ENCODE measurements at places on chromosomes 2 and 18.

DNA sequence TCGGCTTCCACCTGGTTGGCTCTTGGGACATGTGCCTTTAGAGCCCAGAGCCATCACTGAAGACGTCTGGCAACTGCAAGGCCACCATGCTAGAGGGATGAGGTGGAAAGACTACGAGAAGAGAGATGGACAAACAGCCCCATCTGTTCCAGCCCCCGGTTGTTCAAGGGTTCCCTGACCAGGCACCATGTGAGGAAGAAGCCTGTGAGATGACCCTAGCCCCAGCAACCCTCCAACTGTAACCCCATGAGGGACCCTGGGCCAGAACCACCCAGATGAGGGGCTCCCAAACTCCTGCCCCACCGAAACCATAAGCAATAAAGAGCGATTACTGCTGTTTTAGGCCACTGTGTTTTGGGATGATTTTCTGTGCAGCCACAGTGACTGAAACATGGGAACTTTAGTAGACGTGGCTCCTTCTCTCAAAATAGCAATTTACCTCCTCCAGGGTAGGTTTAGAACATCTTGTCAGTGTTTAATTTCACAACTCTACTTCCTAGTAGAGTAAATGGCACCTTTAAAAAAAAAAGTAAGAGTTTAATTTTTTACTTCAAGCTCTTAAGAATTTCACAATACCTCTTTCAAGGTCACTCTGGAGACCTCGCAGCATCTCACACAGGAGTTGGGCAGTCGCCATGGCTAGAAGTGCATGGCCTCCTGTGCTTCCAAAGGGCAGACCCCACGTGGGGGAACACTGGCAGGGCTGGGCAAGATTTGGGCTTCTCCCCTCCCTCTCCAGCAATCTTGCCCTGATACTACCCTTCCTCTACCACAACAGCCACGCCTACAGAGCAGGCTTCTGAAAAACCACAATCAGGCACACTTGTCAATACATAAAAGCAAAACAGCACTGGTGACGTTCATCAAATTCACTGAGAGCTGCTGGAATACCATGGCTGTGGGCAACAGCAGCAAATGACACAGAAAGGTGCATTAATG, 48.8 kb downstream of the TMEM163 start:
- peak; percentile 82 for DNase-seq

DNA sequence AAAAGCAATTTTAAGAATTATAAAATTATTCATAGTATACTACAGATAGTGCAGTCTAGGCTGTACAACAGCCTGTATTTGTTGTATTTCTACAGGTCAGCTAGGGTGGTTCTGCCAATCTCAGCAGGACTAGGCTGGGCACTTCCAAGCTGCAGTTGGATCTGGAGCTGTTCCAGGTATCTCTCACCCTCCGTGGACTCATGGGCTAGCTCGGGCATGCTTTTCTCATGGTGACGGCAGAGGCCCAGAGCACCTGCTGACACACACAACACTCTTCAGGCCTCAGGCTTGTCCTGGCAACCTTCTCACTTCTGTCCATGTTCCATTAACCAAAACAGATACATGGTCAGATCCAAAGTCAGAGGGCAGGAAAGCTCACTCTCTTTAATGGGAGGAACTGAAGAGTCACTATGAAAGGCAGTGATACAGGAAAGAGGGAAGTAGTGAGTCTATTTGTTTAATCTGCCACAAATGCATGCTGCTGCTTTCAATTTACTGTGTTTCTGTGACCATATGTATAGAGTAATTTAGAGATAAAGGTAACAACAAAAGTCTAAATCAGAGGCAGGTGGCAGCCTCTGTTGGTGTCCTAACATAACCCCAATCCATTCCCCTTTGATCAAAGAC, 462.4 kb upstream of the ACVR2A start:
- DNase-seq, result no peak

DNA sequence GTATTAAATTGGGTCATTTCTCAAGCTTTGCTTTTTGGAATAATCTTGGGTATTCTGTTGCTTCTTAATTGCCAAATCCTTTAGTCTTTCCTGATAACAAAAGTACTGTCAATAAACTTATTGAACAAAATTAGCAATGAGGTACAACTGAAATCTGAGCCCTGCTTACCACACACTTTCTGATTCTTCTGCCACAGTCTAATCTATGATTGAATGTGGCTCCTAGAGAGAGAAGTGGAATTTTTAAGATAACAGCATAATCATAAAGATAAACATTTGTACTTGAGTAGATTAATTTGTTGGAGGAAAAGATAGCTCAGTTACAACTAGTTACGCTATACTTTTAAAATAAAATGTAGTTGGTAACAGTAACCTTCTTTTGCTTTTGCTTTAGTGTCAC, 354.8 kb downstream of the CELF4 start:
- DNase-seq, result no peak

DNA sequence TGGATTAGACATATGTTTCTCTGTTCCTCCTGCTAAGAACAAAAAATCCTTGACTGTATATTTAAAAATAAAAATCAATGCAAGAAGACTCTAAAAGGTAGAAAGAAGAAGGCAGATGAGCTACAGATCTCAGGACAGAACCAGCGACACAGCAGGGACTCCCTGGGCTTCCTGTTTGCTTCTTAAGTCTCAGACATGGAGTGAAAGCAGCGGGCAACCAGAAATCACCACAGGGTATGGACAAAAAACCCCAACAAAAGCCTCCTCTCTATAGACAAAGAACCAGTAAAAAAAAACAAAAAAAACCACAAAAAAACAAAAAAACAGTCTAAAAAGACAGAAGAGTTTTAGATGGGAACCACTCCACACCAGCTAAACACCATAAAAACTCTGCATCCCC, 971.0 kb upstream of the GYPC start:
- no peak for DNase-seq

All from effector memory CD8-positive, alpha-beta T cell (primary cell).